ENCODE measurements at places on chromosomes 6 and 20.

DNA sequence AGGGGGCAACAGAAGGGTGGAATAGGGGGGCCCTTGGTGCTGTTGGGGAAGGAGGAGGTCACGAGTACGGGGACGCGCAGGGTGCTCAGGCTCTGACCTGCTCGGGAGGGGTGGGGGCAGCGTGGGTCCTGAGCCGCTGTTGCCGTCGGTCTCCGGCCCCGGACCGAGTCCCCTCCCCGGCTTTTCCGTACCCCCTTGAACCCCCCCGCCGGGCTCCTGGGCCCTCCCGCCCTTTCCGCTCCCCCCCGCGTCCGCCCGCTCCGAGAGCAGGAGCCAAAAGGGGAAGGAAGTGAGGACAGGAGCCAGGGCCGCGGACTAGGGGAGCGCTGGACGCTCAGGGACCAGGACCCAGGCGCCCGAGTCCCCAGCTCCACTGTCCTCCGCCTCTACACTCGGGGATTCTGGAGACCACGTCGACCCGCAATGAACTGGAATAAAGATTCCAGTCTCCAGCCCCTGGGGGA lies at the start of gene RGL2:
Gene RGL2, minus strand, starts transcription at position 170 of the 464 bp plus-strand sequence. CDS start 332 bp downstream, outside the sequence.
- DNase-seq = peak; percentile 53

DNA sequence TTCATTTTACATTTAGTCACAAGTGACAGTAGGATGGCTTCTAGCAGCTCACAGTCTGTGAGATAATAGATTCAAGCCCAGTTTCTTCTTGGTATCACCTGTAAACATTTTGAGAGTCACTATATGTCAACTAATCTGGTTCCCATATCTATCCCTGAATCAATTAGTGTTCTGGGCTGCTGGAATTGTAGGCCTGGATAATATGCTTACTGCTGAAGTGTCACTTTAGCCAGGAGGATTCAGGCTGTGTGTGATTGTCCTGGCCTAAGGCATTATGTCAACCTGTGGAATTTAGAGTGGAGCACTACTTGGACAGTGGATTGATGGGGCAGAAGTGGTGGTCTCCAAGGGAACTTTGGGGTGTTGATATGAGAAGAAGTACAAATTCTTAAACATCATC lies 1071.8 kb upstream of the CITED2 start:
- no peak for DNase-seq

DNA sequence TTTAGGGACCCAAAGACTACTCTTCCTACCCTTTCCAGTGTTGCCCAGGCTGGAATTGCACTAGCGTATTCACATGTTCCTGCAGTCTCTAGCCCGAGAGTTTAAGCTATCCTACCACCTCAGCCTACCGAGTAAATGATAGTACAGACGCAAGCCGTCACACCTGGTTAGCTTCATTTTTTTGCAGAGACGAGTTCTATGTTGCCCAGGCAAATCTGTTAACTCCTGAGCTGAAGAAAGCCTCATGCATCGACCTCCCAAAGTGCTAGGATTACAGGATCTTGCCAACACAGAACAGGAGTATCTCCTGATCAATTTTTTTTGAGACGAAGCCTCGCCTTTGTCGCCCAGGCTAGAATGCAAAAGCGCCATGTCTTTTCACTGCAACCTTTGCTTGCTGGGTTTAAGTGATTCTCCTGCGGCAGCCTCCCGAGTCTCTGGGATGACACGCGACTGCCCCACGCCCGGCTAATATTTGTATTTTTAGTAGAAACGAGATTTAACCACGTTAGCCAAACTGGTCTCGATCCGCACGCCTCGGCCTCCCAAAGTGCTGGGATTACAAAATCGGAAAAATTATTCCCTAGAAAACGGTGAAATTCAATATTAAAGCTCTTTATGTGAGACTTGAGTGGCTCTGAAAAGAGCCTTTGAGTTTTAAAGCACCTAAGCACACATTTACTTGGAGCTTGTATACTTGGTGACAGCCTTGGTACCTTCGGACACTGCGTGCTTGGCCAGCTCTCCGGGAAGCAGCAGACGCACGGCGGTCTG lies 128.5 kb downstream of the HFE start:
- DNase-seq = no peak

DNA sequence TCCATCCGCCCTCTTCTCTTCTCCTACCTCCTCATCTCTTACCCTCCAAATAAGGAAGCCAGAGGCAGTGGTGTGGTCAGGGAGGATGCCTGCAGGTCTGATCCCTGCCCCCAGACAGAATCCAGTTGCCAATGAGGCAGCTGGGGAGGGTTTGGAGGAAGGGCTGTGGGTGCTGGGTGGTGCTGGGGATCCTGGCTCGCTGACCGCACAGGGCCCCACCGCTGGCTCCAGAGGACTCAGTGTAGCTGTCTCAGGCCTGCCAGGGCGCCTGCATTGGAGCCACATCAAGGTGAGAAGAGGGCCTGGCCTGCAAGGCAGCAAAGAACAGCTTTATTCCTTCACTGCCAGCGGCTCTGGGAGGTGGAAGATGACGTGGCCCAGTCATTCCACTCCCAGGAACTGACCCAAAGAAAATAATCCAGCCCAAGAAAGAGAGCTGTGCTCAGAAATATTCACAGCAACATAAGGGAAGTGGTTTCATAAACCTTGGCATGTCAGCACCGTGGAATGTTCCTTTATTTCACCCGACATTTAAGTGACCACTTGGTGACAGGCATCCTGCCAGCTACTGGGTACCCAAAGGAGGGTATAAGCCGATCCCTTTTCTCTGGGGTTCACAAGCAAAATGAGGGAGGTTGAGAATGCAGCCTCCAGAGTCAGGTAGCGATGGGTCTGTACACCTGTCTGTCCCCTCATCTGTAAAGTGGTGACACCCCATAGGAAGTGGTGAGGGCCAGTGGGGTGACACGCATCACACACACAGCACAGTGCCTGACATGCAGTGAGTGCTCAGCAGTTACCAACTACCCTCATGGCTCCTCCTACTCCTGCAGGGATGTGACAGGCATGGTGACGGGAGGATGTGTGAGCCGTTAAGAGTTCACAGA lies 125.1 kb downstream of the SNX5 start:
- no peak for DNase-seq

GRCh38 chr20:20412750-20413149 lies 44.8 kb downstream of the INSM1 start:
- no peak for DNase-seq

GRCh38 chr6:31203345-31203979 lies 33.0 kb upstream of the POU5F1 start:
- no peak for DNase-seq

DNA sequence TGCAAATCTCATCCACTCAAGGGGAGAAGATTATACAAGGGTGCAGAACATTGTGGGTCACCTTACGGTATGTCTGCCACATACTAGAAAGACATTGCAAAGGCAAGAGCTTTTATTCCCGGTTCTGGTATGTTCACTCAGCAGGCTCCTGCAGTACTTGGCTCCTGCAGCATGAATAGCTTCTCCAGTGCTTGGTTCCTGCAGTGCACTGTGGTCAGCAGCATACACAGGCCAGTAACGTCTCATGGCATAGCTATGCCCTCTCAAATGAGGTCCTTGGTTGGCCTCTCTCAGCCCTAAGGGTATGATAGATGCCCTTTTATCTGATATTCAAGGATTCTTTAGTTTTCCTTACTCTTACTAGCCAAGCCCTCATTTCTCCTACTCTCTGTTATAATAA lies 12.6 kb downstream of the TCP11 start:
- no peak for DNase-seq

GRCh38 chr6:13495112-13495776 lies 7.8 kb upstream of the GFOD1 start:
- no peak for DNase-seq

DNA sequence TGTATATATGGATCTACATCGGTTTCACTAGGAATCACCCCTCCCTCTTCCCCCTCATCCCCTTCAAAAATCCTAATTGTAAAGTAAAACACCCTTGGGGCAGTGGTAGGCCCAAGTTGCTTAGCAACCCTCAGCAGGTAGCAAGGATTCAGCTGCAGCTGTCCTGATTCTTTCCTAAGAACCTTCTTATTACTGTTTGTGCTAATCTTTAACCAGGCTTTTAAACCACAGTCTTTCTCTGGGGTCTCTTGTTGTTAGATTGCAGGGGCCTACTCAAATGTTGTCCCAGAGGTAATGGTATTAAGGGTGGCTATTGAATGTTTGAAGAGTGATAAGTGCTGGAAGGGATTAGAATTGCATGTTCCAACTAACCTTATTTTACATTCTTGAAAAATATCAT lies 46.4 kb downstream of the PRL start:
- no peak for DNase-seq

DNA sequence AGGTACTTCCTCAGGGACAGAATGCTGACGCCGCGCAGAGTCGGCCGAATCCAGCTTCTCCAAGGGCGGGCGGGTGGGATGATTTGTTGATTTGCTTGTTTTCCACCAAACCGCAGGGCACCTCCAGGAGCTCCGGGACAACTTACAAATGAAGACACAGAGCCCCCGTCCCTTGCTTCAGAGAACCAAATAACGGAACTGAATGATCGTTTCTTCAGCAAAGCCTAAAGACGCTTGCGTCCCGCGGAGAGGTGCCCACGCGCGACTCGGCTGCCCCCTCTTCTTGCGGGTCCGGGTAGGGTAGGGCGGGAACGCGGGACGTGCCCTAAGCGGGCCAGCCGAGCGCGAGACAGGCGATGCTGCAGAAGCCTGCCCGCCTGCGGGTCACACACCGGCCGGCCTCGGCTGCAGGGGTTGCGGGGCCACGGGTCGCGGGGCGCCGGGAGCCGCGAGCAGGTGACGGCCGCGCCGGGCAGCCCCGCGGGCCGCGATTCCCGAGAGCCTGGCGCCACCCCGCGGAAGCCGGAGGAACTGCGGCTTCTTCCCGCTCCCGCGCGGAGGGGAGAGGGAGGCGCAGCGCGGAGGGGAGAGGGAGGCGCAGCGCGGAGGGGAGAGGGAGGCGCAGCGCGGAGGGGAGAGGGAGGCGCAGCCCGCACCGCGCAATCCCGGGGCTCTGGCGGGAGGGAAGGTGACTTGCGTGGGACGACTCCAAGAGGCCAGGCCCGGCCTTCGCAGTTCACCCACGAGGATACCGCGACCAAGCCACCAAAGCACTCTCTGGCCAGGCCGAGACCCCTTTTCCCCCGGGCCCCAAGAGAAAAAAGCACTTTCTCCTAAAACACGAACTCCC lies 7.7 kb upstream of the FOXF2 start:
- no peak for DNase-seq

DNA sequence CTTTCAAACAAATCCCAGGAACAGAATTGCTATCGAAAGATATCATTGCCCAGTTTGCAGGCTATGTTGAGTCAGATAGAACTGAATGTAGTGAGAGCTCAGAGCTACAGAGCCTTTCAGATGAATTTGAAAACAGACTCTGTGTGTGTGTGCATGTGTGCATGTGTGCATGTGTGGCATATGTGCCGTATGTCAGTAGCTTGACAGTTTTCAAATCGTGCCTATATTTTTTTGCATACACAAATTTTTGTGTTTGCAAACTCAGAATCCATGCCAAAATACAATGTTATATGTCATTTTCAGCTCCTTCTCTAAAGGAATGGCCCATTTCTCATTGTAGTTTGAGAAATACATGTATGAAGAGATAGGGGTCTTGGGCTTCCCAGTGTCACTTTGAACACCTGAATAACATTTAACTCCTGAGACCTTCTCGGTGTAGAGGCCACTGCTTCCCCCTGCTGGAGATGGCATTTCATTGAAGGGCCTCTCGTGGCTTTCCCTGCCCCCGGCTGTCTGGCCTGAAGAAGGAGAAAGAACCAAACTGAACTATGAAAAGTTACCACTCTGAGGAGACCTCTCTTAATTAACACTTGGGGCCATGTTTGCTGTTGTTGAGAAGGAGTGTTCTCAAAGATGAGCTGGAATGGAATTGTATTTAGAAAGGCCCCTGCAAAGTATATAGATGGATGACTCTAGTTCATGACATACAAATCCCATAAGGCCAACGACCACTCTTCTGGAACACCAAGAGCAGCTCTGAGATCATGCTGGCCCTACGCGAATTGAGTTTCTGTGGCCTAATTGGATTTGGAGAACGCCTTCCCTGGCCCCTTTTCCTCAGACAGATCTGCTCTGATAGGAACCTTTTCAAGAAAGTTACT lies 58.7 kb downstream of the VAPB start:
- no peak for DNase-seq

DNA sequence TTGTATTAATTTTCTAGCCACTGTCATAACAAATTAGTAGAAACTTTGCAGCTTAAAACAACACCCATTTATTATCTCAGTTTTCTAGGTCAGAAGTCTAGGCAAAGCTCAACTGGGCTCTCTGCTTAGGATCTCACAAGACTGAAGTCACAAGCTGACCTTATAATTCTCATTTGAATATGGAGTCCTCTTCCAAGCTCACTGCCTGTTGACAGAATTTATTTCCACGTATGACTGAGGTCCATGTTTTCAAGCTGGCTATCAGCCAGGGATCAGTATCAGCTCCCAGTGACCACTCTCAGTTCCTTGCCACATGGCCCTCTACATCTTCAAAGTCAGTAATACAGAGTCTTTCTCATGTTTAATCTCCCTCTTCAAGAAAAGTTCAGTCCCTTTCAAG lies 11.7 kb upstream of the HLA-DQB2 start:
- no peak for DNase-seq

DNA sequence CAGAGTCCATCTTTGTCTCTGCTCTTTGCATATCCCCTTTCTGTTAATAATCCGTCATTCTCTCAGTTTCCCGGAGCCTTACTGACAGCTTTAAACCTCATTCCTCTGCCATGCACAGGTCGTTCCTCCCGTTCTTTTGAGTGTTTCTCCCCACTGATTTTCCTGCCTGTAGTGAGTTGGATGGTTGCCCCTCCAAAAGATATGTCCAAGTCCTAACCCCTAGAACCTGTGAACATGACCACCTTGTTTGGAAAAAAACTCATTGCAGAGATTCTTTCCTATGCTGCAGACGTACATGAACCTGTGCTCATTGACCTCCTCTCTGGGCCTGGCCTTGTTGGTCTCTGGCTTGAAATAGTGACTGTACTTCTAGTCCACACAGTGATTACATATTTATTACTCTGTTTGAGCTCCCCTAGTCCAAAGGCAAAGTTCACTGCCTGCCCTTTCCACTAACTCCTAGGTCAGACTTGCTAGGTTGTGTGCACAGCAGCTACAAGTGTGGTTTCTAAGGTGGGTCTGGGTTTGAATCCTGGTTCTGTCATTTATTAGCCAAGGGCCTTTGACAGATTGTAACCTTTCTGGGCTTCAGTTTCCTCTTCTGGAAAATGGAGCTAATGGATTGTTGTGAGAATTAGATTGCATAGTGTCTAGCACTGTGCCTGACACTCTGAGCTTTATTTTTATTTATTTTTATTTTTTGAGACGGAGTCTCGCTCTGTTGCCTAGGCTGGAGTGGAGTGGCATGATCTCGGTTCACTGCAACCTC lies 29.3 kb downstream of the PPARD start:
- no peak for DNase-seq

DNA sequence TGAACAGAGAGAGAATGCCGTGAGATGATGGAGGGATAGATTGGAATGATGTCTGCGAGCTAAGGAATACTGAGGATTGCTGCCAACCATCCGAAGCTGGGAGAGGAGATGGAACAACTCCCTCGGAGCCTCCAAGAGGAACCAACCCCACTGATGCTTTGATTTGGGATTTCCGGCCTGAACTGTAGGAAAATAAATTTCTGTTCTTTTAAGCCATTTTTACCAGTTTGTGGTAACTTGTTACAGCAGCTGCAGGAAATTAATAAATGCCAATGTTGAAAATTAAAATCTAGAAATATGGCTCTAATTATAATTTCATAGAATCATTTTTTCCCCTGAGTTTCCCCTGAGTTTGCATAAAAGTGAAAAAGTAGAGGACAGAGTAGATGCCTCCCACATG lies 14.1 kb downstream of the LRRN4 start:
- no peak for DNase-seq

All from activated gamma-delta T cell (primary cell).